ENCODE measurements at places on chromosomes 12 and 14.

DNA sequence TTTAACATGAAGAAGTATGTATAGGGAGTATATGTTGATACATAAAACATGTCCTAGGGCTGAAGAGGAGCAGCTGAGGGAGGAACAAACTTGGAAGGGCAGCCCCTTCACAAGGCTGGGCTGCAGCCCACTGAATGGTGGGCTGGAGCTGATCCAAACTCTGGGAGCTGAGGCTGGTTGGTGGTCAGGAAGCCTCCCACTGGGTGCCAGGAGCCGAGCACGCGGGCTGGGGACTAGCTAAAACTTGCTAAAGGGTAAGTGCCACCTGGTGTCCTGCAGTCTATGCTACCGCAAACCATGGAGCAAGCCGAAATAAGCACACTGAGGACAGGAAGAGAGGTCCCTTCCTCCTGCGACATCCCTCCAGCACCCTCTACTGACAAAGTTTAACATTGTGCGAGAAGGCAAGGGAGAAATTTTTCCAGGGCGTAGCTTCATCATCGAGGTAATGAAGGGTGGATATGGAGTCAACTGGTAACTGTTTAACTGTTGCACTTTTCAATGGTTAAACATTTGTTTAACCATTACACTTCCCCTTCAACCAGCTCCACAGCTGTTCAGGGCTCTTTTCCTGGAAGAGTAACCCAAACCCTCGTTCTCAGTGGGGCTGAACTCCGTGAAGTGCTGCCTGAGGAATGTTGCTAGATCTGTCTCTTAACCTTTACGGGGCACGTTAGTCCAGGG, 42.2 kb downstream of the EGLN3 start:
- no peak for DNase-seq

DNA sequence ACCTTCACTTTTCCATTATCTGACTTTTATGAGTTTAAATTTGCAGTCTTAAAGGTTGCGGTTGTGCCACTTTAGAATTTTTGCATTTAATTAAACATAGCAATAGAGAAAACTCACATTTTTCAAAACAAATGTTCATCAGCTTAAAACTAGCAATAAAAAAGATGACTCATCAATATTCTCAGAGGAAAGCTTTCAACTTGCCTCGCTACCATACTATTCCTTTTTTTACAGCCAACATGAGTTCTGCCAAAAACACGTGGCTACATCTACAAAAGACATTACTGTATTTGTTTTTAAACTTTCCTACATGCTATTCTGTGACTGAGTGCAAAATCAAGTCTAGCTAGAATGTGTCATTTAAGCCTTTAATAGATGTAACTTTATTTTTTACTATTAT, 497.1 kb downstream of the RPS29 start:
- no peak for DNase-seq

DNA sequence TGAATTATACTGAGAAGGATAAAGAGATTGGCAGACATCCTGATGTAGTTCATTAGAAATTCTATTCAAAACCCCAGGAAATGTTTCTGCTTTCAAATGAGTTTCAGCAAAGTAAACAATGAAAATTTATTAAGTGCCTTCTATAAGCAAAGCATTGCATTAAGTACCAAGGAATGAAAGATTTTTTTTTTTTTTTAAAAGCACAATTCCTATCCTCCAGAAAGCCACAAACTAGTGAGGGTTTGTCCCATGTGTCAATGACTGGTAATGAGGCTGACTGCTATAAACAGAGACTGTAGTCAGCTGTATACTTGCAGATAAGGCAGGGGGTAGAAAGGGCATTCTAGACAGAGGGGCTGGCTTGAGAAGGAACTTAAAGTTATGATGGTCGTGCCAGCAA, 6.7 kb downstream of the ANO4 start:
- no peak for DNase-seq

DNA sequence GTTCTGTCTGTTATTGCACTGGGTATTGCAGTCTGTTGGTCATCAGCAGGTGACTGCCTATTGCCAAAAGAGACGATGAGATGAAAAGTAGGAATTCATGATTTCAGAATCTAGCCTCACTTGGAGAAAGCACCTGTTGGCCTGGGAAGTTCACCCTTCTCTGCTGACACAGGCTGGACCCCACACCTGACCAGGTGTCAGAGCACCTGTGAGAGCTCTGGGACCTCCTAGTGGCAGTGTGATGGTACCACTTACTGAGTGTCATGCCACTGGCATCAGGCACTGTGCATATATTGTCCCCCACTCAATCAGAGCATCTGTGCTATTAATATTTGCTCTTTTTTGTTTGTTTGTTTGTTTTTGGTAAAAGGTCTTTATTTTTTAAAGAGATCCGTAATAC, 68.0 kb downstream of the RASSF3 start:
- no peak for DNase-seq

- peak; percentile 71 for DNase-seq
Measured at GRCh38 chr14:93880021-93880820, 46.9 kb upstream of the FAM181A start.

- no peak for DNase-seq
Measured at GRCh38 chr12:51847643-51848325, 734 bp downstream of the FIGNL2 start.

DNA sequence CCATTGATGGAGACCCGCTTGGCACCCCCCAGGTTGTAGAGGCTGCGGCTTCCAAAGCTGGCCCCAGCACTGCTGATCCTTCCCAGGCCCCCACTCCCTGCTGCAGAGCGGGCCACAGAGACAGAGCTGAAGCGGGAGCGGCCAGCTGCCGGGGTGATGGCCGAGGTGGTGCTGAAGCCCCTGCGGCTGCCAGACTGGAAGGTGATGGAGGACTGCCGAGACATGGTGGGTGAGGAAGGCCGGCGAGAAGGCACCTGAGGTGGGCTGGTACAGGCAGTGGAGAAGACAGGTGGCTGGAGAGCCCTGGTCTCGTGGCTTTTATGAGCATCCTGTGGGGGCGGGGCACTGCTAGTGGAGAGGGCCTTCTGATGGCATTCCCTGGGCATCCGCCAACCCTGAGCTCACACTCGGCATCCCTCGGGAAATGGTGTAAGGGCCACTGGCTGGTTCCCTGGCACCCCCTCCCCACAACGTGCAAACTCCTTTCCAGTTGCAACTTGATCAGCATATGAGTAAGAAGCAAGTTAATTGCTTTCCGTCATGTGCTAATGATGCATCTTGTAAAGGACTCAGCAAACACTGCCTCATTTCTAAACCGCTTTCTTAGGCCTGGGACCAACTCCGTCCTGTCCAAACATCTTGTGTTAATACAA, at the start of gene KRT75:
TSS of gene KRT75 (minus strand) at position 291 of the 653 bp plus-strand sequence. CDS start at position 224, 67 bp downstream.
- DNase-seq: no peak

- DNase-seq: no peak
Measured at GRCh38 chr12:27324530-27324929, 8.1 kb upstream of the BMAL2 start.

GRCh38 chr14:68637106-68638021, 155.5 kb downstream of the ZFP36L1 start:
- peak; percentile 56 for DNase-seq

DNA sequence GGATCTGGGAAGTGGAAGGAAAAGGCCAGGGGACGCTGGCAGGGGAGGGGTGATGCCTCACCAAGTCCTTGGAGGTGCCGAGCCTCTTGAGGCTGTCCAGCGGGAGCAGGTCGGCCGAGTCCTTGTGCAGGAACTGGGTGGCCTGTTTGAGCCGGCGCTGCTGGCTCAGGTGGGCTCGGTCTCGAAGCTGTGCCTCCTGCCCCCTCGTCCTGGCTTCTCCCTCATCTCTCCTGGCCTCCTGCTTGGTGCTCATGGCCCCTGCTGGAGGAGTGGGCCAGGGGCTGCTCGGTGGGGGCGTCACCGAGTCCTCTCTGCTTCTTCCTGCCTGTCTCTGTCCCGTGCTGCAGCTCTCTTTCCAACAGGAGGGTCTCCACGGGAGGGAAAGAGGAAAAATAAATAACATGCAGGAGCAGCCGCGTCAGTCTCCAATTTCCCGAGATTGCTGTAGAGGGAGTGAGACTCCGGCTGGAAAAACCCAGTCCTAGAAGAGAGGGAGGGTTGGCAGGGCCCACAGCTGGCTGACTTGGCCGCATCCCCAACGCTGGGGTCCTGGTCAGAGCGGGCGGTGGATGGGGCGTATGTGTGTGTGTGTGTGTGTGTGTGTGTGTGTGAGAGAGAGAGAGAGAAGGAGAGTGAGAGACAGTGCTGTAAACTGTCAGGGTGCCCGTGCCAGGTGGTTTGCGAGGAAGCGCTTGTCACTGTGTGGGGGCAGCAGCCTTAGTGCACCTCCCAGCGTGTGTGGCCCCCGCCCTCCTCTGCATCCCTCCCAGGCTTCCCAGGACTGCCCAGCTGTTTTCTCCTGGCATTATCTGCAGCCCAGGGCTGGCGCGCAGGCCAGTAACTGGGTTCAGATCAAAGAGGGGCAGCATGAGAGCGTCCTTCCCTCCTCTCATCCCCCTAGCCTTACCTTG, at the start of gene NRIP2:
TSS of gene NRIP2 (minus strand) at position 455 of the 911 bp plus-strand sequence. CDS start at position 403, 52 bp downstream.
- DNase-seq: peak; percentile 51
